ENCODE measurements at places on chromosomes 7 and 10.

DNA sequence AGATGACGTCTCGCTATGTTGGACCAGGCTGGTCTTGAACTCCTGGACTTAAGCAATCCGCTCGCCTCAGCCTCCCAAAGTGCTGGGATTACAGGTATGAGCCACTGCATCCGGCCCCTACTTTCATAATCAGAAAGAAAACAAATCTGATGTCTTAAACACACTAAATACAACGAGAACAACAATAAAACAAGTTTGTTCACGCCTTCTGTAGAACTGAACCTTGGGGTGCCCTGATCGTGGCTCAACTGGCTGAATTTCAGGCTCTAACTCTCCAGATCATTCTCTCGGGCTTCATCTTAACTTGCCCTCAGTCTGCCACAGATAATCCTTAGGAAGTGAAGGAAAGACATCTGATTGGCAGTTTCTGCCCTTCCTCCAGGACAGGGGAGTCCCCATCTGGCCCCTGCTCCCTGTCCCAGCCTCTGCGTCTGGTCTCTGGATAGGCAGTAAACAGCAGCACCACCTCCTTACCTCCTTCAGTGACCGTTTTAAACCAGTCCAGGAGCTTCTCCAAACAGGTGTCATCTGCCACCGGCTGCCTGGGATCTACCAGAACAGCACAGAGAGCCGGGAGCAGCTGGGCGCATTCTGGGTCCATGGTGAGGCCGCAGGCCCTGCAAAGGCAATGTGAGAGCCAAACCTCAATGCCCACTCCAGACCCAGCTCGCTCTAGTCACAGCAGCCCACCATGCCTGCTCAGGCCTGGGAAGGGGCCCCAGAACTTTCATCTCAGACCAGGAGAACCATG is 1.3 kb downstream of the BRAT1 start:
- no peak for DNase-seq

- no peak for DNase-seq
These were observed 570 bp upstream of the ARF5 start for GRCh38 chr7:127587663-127588018.

GRCh38 chr10:1738950-1739349 is 1.6 kb upstream of the ADARB2 start:
- DNase-seq: no peak

DNA sequence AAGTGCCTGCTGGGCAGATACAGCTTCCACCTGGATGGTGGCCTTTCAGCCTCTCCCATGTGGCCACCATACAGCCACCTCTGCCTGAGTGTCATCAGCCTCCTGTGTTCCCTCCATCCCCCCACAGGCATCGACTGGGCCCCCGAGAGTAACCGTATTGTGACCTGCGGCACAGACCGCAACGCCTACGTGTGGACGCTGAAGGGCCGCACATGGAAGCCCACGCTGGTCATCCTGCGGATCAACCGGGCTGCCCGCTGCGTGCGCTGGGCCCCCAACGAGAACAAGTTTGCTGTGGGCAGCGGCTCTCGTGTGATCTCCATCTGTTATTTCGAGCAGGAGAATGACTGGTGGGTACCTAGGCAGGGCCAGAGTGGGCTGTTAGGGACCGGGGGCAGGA is 13.4 kb downstream of the ARPC1B start:
- DNase-seq: no peak

DNA sequence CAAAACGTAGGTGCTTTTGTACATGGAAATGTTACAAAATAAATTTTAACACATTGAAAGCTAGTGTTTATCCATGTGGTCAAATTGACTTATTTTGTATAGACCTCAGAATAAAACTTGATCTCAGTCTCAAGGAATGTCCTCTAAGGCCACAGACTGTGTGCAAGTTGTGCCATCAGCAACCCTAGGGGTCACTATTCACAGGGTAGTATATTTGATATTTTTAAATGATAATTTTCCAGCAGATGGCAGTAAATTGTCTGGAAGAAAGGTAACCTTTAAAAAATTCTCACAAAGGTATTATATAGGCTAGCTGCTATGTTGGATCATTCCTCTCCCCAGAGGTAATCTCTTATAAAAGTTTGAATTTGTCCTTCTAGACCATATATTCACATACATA is 12.9 kb upstream of the SNX10 start:
- no peak for DNase-seq

DNA sequence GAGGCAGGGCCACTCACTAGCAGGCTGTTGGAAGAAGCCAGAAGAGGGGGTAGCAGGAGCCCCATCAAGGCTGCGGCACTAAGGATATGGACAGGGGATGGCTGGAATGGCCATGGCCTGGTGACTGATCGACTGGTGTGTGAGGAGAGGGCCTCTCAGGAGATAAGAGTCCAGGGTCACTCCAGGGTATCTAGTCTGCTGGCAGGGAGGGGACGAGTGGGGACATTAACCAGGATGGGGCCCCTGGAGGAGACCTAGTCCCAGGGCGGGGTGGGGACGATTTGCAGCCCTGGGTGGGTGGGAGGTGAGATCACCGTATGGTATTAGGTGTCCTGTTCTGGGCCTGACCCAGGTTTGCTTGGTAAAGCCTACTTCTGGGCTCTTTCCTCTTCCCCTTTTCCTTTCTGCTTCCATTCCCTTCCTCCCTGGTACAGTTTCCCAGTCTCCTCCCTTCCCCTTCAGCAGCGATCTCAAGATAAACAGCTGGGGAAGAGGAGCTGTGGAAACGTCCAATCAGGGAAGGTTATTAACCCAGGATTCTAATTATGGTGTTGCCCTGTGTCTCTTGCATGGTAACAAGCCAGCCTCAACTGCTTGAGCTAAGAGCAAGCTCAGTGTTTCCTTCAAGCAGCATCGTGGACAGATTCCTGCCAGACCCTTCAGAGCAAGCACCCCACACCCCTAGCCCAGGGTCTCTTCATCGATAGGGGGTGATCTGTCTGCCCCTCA is 233.2 kb downstream of the RPS24 start:
- no peak for DNase-seq
